ENCODE measurements at places on chromosomes 3 and 15. TPM values are rescaled to one million over a fixed set of nuclear protein-coding genes. Genes with fewer than 3 reads are reported as not detected.

- DNase-seq: no peak
These were observed 18.9 kb downstream of the PDZRN3 start for GRCh38 chr3:73605861-73606260.

- DNase-seq: no peak
These were observed 3.7 kb downstream of the FAM240A start for GRCh38 chr3:46615976-46616375.

- DNase-seq: no peak
These were observed 77.6 kb downstream of the SSR3 start for GRCh38 chr3:156477323-156477722.

GRCh38 chr15:89402518-89402805, 67.8 kb upstream of the POLG start:
- no peak for DNase-seq

DNA sequence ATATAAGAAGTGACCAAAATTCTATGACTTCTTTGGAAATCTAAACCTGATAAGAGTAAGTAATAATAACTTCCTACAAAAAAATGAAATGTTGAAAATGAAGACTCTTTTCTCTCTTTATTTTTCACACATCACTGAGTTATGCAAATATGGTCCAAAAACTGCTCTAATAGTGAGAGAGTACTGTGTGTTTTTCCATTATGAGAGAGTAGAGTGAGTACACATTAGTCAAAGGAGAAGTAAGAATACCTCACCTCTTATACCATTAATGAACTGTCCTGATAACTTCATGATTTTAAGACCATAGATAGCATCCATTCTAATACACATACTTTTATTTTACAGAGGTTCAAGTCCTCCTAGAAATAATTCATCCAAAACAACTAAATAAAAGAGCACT, 1310.2 kb downstream of the SI start:
- DNase-seq: no peak

GRCh38 chr15:101137312-101137940, 114.4 kb downstream of the CHSY1 start:
- DNase-seq: no peak

DNA sequence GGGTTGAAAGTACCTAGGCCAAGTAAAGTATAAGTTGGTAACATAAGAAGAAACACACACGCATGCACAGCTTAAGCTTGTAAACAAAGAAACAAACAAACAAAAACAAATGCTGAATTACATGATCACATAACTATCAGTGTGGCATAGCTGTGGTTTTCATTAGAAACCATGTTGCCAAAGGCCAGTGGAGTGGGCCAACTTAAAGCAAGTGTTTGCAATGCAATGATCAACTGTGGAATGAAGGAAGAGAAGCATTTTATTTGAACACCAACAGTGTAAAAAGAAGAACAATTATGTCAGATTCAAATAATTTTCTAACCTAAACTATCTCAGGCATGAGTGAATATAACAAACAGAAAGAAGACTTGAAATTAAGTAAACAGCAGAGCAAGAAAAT, 199.4 kb upstream of the STRIT1 start:
- DNase-seq: no peak

DNA sequence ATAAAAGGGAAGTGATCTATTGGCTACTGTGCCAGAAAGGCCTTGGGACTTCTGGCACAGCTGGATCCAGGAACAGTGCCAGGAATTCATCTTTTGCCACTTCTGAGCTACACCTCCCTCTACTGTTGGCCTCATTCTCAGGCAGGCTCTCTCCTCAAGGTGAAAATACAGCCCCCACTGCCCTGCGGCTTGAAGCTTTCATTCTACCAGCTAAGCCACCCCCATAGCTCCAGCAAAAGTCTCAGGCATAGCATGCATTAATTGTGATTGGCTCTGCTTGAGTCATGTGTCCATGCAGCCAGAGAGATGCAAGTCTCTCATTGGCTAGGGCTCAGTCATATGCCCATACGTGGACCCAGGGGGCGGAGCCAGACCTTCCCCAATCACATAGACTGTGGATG, 142.4 kb downstream of the TPRA1 start:
- no peak for DNase-seq

Gene ACP3
- 0.57 TPM for total RNA-seq

Gene LRRC31
- total RNA-seq: not detected

Gene LRRC34
- total RNA-seq: 1.8 TPM

All from myocyte (in vitro differentiated cells).